CMK (cell line): ENCODE measurements at places on chromosomes 11 and 22.
A peak's percentile ranks its signal among the peaks of the same experiment; 100 is the strongest.

GRCh38 chr11:20362481-20362880 is 1.0 kb upstream of the HTATIP2 start:
- DNase-seq = no peak

GRCh38 chr22:37186228-37186996 is 1.6 kb downstream of the C1QTNF6 start:
- peak; percentile 91 for DNase-seq

- no peak for DNase-seq
Observed at GRCh38 chr11:11618973-11619435, 2.8 kb downstream of the GALNT18 start.

GRCh38 chr11:26134481-26135355 is 197.2 kb upstream of the ANO3 start:
- DNase-seq = no peak

GRCh38 chr11:7222619-7223018 is 29.1 kb upstream of the SYT9 start:
- no peak for DNase-seq

GRCh38 chr11:30432178-30432577 is 109.3 kb downstream of the ARL14EP start:
- no peak for DNase-seq

DNA sequence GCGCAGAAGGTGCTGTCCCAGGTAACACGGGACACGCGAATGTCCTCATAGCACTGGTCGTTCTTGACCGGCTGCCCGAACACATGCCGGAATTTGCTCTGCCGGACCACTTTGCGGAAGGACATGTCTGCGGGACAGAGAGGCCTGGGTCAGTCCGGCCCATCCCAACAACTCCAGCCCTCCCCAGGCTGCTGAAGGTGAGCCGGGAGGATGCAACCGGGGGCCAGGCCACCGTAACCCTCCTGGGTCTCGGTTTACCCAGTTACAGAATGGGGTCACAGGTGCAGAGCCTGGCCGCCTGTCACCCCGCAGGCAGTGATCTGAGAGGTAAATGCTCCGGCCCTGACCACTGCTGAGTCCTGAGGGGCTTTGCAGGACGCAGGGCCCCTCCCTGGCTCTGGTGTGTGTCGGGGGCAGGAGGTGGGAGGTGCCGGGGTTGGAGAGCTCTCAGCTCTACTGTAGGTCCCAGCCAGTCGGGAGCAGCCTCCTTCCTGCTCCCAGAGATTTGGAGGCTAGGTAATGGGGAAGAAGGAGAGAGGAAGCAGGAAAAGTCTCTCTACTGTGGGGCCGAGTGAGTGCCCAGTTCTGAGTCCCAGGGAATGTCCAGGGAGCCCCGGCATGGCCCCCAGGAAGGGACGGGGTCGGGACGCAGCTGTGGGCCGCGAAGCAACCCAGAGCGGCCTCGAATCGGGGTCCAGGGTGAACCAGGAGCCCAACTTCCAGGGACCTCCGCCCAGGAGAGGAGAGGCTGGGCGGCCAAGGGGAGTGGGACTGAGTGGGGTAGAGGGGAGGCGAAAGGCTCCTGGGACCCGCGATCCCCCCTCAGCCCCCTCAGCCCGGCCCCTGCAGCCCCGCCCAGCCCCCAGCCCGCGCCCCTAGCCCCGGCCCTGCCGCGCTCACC is 522 bp downstream of the CORO1B start:
- no peak for DNase-seq

- no peak for DNase-seq
Observed at GRCh38 chr11:131413217-131413616, 42.8 kb downstream of the NTM start.

GRCh38 chr22:19874307-19875060 is 19.8 kb upstream of the GNB1L start:
- DNase-seq = no peak

- DNase-seq = no peak
Observed at GRCh38 chr22:39253435-39254070, 8.8 kb upstream of the PDGFB start.

GRCh38 chr22:23182309-23183060 is 2.2 kb downstream of the BCR start:
- no peak for DNase-seq
